Left colon (tissue), 2 donors: ENCODE measurements at places on chromosomes 7 and 10.

- DNase-seq: no peak
Observed at GRCh38 chr7:13832346-13832745, 157.1 kb downstream of the ETV1 start.

GRCh38 chr7:45606050-45606449 is 31.9 kb downstream of the ADCY1 start:
- DNase-seq: no peak

GRCh38 chr7:155469-155900 is 36.9 kb upstream of the FAM20C start:
- DNase-seq: peak; percentile 44

GRCh38 chr7:106652909-106653308 is 8.0 kb downstream of the CCDC71L start:
- DNase-seq: no peak

DNA sequence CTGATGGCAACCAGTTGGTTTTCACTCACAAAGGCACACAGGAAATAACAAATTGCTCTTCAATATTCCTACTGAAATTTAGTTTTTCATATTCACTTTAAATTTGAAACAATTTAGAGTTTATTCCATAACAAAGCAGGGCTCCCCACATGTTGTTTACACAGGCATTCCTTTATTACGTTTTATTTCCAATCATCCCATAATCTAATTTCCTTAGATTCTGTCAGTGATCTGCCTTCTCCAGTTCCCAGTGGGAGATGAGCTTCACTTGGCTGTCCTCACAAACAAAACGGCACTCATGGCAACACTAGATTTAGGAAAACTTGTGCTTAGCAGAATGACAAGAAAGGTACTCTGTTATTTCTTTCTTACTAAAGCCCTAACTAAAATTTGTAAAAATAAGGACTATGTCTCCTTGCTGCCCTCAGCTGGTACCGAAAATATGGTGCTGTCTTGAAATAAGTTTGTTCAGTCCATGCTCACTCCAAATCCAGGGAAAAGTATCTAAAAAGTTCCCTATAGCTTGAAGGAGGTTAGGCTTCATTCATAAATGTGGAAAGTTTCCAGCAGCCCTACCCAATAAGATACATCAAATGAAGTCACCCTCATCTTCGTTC is 23.0 kb downstream of the PHYH start:
- no peak for DNase-seq

DNA sequence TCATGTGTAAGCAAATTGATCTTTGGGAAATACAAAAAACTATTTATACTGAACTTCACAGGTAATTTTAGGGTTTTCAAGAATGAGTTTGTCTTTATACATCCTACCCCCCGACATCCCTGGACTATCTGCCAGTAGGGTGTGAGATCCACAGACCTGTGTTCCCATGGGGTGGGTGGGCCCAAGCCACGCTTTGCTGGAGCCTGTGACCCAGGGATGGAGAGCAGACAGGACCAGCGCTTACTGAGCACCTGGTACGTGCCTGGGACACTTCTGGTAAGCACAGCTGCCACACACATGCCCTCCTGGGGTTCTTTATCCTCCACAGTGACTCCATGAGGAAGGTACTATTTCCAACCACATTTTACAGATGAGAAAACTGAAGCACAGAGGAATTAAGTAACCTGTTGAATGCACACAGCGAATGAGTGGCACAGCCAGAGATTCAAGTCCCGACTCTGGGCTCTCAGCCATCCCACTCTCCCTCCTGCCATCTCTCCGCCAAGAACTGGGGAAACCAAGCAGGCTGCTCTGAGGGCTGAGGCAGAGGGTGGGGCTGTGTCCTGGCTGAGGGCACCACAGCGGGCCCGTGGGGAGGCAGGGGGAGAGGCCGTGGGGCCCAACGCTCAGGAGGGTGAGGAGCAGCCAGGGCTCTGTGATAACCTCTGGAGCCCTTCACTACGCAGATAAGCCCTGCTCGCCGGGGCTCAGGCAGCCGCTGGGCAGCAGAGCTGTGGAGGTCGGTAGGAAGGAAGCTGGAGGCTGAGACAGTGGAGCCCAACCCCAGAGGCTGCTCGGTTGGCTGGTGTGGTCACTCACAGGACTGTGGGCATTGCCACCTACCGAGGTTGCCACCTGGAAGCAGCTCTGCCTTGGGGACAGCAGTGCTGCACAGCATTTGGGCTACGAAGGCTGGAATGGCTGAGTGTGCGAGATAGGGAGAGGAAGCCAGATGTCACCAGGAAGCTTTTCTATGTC is 124.2 kb downstream of the ARHGAP22 start:
- DNase-seq: no peak
